ENCODE measurements at places on chromosomes 5 and 9.
A peak's percentile ranks its signal among the peaks of the same experiment; 100 is the strongest.

GRCh38 chr5:122965111-122965510 lies 71.4 kb downstream of the PPIC start:
- DNase-seq, result no peak

- no peak for DNase-seq
These were observed 683 bp downstream of the DBN1 start for GRCh38 chr5:177472460-177473442.

DNA sequence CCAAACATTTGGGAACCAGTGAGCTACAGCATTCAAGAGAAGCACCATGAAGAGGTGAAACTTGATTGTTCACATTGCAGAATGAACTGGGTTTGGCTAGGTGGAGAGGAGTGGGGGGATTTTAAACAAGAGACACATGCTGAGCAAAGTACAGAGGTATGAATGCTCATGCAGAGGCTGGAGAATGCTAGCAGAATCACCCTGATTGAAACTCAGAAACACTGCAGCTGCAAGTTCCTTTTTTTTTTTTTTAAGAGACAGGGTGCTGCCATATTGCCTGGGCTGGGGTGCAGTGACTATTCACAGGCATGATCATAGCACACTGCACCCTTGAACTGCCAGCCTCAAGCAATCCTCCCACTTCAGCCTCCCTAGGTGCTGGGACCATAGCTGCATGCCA lies 35.1 kb downstream of the DENND1A start:
- DNase-seq, result no peak

DNA sequence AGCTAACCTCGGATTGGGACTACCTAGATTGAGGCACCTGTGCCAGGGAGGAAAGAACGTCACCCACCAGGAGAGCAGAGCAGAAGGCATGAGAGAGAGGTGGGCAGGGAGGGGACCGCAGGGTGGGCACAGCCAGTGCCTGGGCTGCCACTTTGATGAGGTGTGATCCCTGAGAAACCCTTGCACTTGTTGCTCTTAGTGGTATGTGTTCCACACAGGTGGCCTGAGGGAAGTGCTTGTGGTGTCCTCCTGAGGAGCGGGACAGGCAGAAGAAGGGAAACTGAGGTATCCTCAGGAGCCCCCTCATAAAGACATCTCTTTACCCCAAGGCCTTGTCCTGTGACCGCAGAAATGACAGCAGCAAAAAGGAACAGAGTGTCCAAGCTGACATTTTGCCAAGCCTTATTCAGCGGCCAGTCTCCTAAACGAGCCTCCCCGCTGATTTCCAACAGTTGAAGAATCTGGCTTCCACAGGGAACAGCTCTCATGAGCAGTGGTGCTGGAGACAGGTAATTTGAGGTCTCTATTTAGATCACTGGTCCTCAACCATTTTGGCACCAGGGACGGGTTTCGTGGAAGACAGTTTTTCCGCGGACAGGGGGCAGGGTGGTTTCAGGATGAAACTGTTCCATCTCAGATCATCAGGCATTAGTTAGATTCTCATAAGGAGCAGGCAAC lies 82.4 kb downstream of the FOXD1 start:
- DNase-seq, result no peak

DNA sequence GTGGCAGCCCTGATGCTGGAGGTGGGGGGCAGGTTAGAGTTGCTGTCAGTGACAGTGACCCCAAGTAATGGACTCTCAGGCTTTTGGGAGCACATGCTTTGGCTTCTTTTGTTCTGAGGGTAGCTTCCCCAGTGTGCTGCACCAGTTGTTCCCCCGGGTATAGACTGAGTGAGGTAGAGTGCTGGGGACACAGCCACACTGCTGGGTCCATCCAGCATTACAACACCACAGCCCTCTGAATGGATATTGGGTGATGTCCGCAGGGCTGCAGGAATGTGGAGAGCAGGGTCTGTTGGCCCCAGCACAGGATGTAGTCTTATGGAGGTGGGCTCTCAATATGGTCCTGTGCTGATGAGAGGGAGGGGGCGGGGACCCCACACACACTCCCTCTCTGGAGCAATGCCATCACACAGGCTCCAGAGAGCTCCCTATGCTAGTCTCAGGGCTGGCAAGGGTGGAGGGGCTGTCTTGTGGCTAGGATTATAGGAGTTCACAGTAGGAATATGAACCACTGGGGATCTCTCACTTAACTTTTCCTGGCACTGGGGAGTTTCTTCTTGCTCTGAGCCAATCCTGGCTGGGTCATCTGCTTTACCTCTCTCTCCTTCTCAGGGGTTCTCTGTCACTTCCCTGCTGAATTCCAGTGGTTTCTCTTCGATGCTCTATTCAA lies 20.7 kb downstream of the OSMR start:
- no peak for DNase-seq

DNA sequence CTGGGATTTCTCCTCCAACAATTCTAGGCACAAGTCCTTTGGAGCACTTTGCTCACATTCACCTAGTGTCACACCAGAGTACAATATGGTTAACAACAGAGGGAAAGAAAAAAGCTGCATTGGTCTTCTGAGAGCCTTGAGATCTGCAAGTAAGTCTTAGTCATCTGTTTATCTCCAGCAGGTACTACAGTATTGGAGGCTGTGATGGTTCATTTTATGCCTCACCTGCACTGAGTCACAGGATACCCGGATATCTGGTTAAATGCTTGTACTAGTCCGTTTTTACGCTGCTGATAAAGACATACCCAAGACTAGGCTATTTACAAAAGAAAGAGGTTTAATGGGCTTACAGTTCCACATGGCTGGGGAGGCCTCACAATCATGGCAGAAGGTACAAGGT lies 525.0 kb downstream of the NR2F1-AS1 start:
- DNase-seq, result no peak

DNA sequence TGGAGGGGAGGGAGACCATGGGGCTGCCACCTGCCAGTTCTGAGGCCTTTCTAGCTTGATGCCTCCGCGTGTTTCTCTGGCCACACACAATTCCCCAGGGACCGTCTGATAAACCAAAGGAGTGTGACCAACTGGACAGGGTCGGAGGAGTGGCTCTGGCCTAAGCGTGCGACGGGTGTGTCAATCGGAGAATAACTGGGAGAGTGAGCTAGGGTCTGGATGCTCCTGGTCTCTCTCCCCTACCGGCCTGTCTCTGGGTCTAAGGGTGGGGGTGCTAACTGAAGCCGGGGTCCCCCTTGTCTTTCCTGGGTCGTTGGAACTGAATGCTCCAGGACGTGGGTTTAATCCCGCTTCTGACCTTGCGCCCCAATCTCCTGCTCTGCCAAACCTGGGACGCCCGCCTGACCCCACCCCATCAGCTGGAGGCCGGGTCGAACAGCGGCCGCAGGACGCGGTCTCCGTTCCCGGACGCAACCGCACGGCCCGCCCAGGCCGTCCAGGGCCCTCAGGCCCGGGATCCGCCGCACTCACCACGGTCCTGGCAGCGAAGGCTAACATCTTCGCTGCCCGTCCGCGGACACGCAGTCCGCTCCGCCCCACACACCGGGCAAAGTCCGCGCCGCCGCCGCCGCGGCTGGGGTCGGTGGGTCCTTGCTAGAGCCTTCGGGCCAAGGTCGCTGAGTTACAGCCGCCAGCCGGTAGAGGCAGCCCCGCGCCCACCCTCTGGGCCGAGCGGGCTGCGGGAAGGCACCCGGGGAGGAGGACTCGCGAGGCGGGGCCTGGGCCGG lies 447 bp downstream of the CRAT start:
- no peak for DNase-seq

DNA sequence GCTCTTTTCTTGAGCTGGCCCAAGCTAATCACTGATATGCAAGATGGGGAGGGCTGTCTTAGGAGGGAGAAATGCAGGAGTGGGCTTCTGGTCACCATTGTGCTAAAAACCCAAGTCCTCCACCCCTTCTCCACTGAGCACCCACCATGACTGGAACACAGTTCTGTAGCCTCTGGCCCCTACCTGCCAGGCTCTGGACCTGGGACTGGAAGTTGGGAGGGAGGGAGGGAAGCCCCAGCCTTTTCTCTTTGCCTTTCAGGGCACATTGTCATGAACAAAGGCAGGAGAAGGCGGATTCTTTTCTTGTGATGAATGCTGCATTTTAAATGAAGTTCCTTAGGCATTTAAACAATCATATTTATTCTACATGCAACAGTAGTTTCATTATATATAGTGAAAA lies 559.1 kb upstream of the TRPC7 start:
- DNase-seq, result no peak

DNA sequence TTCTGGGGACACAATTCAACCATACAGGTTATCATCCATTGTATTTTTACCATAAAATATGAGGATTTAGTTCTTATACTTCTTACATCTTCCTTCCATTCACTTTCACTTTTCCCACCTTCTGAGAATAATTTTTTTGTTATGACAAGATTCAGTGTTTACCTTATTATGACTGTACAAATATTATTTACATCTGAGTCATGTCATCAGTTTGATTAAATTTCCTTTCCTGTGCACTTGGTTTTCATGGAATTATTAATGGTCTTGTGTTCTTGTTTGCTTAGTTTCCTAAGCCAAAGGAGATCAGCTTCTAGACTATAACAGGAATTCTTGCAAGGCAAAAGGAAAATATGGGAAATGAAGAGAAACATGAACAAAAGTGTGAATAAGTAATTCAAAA lies 366.5 kb downstream of the TMEM38B start:
- DNase-seq, result no peak

DNA sequence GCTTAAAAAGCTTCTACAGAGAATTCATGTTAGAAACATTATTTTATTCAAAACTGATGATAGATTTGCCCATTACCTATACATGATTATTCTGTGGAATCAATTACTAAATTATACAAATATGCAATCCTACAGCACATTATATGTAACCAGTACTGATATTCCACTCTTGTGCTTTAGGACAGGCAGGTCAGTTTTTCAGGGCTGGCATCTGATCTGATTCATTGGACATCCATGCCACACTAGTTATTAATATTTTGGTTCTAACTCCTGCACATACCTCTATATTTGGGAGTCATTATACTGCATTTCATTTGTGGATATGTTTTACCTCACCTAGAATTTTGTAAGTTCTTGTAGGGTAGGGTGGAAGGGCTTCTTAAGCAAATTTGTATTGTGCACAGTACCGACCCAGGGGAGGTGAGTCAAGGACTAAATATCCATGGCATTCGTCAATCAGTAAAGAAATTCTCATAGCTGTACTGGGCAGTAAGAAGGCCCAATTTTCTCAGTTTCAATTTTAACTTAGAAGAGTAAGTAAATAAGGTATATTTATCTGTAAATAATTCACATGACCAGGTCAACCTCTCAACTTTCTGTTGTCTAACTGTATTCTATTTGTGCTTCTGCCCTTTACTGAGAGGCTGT lies 33.5 kb downstream of the ELOVL7 start:
- no peak for DNase-seq

- DNase-seq, result no peak
These were observed 18.5 kb downstream of the ATOX1 start for GRCh38 chr5:151739939-151740335.

- no peak for DNase-seq
These were observed 2.4 kb upstream of the PAPPA start for GRCh38 chr9:116151199-116151598.

DNA sequence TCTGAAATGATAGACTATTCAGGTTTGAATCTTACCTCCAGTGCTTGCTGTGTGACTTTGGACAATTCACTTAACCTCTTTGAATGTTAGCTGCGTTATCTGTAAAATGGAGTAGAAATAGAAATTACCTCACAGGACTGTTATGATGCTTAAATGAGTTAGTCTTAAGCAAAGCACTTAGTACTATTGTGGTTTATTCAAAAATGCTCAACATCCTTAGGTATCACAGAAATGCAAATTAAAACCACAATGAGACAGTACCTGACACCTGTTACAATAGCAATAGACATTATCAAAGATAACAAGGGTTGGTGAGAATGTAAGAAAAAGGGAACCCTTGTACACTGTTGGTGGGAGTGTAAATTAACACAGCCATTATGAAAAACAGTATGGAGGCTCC lies 77.6 kb upstream of the FREM1 start:
- no peak for DNase-seq

- DNase-seq, result peak; percentile 46
These were observed 887 bp upstream of the MAP3K1 start for GRCh38 chr5:56814361-56814962.

GRCh38 chr5:179623906-179624741 lies 653 bp upstream of the HNRNPH1 start:
- DNase-seq, result peak; percentile 47

DNA sequence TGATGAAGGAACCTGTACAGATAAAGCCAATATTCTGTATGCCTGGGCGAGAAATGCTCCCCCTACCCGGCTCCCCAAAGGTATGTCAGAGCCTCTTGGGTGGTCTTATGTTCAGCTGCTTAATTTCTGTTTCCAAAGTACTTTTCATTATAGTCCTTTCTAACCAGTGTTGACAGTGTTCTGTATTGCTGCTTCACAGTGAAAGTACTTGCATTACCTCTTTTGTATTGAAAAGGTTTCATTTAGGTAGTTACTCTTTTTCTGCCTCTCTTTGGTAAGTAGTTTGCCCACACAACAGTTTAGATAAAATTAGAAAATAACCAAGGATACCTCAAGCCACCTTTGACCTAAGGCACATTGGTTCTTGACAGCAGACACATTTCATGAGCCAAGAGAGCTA lies 169.9 kb downstream of the PAM start:
- no peak for DNase-seq

GRCh38 chr5:5588887-5589826 lies 166.7 kb downstream of the ICE1 start:
- no peak for DNase-seq

- DNase-seq, result no peak
These were observed 34.5 kb upstream of the ZNF366 start for GRCh38 chr5:72541501-72542225.

- no peak for DNase-seq
These were observed 597.7 kb downstream of the BNC2 start for GRCh38 chr9:16272776-16273175.

All from bone marrow (tissue), 2 donors.